ENCODE measurements at places on chromosomes 16 and 17. TPM values are rescaled to one million over a fixed set of nuclear protein-coding genes. Genes with fewer than 3 reads are reported as not detected.

DNA sequence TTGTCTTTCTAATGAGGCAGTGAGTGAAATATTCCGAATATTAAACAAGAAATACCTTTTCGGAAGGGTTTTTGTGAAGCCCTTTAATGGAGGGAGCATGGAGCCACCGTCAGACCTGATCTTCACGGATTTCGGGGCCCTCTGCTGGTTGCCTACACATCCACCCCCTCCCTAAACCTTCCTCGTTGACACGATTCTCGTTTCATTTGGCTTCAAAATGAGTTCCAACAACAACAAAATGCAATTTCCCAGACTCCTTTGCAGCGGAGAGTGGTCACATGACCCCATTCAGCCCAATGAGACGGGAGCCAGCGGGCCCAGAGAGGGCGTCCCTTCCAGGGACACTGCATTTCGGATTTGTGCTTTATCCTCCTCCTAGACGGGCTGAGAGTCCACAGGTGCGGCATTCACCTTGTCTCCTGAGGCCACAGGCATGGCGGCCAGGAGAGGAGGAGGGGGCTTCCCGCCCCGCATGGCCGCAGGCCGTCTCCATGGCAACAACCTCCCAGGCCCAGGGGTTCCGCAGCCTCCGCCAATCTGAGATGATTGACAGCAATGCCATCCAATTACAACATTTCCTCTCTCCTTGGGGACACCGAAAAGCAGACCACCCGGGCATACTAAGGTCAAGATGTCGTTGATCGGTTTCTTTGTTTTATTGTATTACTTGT is 259.8 kb downstream of the C16orf95 start:
- H3K27me3 ChIP-seq: peaks cover 2% of the 10 kb centered on the region
- H3K36me3 ChIP-seq: no peaks in the 10 kb centered on the region
- DNase-seq: no peak
- H3K27ac ChIP-seq: no peak overlapping the region

The KRTAP2-1 gene
- total RNA-seq: not detected

The SCNN1B gene
- total RNA-seq: not detected

DNA sequence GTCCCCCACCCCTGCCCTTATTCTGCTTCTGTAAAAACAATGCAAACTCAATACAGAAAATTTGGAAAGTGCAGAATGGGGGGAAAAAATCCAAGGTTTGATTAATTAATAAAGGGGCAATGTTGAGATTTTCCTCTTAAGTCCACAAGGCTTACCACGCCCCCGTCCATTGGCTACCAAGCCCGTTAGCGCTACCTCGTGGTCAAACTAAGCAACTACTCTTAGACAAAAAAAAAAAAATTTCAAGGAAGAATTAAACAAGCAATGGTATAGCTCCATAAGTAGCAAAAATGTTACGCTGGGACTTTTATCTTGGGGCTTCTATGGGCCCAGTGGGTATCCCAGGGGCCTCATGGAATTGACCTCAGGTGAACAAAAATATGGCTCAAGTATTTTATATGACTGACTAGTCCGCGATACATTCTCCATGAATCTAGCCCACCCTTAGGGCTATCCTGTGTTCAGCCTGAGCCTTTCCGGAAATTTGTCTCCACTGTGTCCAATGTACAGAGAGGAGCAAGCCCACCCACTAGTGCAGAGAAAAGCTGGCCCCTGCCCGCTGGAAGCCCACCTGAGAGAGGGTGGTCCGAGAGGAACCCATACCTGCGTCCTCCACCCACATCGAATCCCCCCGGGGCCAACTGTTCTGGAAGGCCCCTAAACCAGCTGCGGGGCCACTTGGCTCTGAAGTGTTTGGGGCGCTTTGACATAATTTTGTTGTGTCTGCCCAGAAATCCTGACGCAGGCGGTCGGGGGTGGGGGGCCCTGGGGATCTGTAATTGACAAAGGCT is 19.1 kb upstream of the TEX2 start:
- peak; percentile 48 for DNase-seq
- H3K27ac ChIP-seq: no peak overlapping the region
- H3K36me3 ChIP-seq: no peaks in the 10 kb centered on the region
- no peaks in the 10 kb centered on the region for H3K27me3 ChIP-seq
- H3K4me1 ChIP-seq: no peaks in the 10 kb centered on the region

The CASKIN1 gene
- total RNA-seq: not detected

DNA sequence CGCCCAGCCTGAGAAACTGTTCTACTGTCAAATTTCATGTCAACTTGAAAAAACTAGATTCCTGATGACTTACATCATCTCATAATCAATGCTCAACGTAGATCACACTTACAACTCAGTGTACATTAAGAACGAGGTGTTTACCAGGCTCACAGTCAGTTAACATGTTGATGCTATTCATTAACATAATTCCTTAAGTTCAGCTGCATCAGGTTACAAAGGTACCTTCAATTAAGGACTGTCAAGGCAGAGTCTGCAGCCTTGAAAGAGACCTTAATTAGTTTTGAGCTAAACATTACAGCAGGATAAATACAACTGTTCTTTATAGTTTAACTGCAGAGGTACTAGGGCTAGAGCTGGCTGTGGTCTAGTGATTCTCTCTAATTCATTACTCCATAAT is 1.9 kb downstream of the GNA13 start:
- no peak for DNase-seq
- H3K36me3 ChIP-seq: peaks cover 36% of the 10 kb centered on the region
- H3K4me3 ChIP-seq: peak overlapping the region; percentile 95

DNA sequence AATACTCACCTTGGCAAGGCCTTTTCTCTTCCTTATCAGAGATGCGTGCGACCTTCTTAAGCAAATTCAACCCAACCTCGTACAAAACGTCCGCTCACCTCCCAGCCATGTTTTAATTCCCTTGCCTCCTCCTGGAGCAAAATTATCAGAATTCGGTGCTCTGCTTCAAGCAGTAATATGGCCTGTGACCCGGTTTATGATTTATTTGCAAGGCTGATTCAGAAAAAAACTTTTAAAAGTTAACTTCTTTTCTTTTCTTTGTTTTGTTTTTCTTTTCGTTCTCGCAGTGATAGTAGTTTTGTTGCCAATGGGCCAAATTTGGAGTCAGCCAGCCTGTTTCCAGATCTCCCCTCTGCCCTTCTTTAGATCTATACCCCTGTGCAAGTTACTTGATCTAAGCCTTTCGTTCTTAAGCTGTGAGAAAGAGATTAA is at the start of gene PHLPP2:
Gene PHLPP2 (minus strand): TSS at position 382 of the 432 bp plus-strand sequence. CDS start 9,906 bp downstream, outside the sequence.
- no peaks in the 10 kb centered on the region for H3K36me3 ChIP-seq
- H3K4me3 ChIP-seq: peak within 1 kb of the TSS; percentile 55
- no peak for DNase-seq
- peak within 1 kb of the TSS; percentile 79 for H3K27ac ChIP-seq
- H3K4me1 ChIP-seq: peaks cover 16% of the 10 kb centered on the region

- H3K27me3 ChIP-seq: no peaks in the 10 kb centered on the region
- DNase-seq: no peak
- no peaks in the 10 kb centered on the region for H3K36me3 ChIP-seq
- no peak overlapping the region for H3K27ac ChIP-seq
Measured at GRCh38 chr16:82995924-82996441, 369.2 kb downstream of the CDH13 start.

- DNase-seq: no peak
- peaks cover 18% of the 10 kb centered on the region for H3K4me1 ChIP-seq
- no peak overlapping the region for H3K27ac ChIP-seq
Measured at GRCh38 chr17:49501496-49501895, 6.4 kb downstream of the NGFR start.

DNA sequence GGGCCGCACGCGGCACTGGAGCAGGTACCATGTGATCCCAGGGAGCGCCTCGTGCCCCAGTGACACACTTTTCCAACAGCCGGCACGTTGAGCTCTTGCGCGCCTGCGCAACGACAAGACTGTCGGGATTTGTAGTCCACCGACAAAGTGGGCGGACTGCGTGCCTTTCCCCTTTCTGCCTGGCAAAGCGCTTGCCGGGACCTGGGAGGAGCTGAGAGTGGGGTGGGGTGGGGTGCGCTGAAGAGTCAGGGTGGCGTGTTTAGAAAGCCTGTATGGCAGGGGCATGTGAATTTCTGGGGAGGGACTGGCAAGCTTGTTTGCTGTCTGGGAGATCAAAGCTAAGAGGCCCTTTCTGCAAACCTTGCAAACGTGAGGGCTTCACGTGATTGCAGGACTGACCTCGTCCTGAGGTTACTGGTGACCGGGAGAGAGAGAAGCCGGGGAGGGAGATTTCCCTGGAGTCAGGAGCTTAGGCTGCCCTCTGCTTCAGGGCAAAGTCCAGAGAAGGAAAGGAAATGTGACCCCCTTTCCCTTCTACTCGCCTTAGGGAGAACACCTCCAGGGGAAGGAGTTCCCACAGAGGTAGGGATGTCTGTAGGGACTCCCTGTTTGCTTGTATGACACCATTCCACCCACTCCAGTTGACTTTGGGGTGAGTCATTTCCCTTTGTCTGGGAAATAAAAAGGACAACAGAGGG is 429 bp upstream of the NR1D1 start:
- DNase-seq: peak; percentile 95
- peak overlapping the region; percentile 99 for H3K27ac ChIP-seq
- H3K4me1 ChIP-seq: peaks cover 93% of the 10 kb centered on the region
- peak overlapping the region; percentile 89 for H3K4me3 ChIP-seq

DNA sequence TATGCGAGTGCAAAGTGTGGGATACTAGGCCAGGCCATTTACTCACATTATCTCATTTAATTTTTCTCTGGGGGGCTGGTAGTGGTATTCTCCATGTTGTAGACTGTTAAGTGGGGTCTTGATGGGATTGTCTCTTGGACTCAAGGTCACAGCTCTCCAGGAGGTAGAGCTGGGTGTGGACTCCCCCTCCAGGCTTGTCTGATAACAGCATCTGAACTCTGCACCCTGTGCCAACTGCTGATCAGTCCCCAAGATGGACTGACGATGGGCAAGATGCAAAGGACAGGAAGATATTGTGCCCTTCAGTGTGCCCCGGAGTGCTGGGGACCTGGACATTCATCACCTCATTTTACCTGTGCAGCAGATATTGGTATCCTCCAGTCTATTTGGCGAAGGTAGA is 147.8 kb downstream of the MSI2 start:
- no peak for DNase-seq
- H3K27ac ChIP-seq: no peak overlapping the region
- H3K4me1 ChIP-seq: peaks cover 21% of the 10 kb centered on the region
- peaks cover 35% of the 10 kb centered on the region for H3K36me3 ChIP-seq
- H3K27me3 ChIP-seq: no peaks in the 10 kb centered on the region

All from CD4-positive, CD25-positive, alpha-beta regulatory T cell (primary cell).